ENCODE measurements at places on chromosomes 11 and 22.

GRCh38 chr22:46971099-46971763, 208.8 kb downstream of the TBC1D22A start:
- no peak for DNase-seq

DNA sequence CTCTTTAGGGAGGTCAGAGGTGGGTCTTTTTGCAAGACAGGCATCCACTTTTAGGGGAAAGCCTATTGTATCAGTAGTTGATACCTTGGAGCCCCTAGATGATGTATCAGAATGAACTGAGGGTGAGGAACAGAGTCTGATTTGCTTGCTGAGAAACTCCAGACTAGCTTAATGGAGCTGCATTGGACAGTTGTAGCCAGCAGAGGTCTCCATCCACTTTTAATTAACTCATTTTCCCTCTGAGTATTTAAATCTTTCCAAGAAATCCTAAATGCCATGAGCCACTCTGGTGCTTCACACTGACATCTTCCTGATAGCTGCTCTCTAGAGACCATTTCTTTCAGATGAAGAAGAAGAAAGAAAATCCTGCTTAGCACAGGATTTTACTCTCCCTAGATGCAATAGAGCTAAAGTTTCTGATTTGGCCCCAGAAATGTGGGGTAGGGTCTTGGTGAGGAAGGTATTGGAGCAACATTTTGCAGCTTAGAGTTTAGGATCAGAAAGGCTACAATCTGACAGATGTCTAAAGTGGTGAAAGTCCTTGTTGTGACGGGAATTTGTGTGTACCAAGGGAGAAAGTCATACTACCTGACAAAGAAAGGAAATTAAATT, 38.0 kb downstream of the EXT2 start:
- DNase-seq: no peak

DNA sequence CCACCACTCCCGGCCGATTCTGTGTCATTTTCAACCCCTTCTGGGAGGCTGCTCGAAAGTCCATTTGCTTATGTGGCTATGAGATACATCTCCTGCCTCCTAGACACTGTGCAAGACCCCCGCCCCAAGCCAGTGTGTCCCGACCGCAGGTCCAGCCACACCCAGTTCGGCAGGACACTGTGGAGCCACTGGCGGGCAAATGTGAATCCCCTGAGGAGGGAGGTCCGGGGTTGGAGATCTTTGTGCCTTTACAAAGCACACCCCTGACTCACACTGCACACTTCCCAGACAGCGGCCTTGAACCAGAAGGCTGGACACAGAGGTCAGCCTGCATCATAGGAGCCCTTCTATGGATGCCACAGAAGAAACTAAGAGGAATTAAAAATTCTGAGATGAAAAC, 17.4 kb downstream of the FXYD6 start:
- no peak for DNase-seq

GRCh38 chr11:16895306-16895705, 118.9 kb downstream of the PLEKHA7 start:
- DNase-seq: no peak

All from stimulated activated CD4-positive, alpha-beta T cell treated with anti-CD3 and anti-CD28 coated beads, Interleukin-12 subunit alpha, Interleukin-12 subunit beta, amount 100 ng/mL, for 4 hours (primary cell).